Urinary bladder (tissue), 4 donors: ENCODE measurements at places on chromosomes 13 and 19. TPM values are rescaled to one million over a fixed set of nuclear protein-coding genes. Genes with fewer than 3 reads are reported as not detected.
A peak's percentile ranks its signal among the peaks of the same experiment; 100 is the strongest.

DNA sequence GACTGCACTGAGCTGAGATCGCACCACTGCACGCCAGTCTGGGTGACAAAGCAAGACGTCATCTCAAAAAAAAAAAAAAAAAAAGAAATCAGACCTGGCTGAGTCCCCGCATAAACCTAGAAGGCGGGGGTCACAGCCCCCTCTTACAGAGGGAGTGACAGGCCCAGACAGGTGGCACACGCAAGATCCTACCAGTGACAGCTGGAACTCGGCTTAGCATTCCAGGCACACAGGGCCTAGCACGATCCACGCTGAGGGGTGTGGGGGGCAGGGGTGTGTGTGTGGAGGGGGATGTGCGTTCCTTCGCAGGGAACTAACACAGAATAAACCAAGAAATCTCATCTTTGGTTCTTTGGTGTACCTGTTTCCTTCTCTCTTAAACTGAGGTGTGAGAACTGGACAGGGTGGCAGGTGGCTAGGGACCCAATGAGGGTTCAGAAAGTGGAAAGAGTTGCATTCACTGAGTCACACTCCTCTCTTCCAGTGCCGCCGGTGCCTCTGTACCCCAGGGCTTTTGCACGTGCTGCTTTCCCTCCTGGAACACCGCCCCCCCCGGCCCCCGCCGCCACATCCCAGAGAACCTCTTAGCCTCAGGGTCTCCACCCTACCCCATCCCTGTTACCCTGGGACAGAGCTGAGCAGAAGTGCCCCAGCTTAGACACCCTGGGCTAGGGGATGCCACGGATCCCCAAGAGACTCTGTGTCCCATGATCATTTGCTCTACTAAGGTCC, 5.0 kb downstream of the SGTA start:
- no peak for DNase-seq

DNA sequence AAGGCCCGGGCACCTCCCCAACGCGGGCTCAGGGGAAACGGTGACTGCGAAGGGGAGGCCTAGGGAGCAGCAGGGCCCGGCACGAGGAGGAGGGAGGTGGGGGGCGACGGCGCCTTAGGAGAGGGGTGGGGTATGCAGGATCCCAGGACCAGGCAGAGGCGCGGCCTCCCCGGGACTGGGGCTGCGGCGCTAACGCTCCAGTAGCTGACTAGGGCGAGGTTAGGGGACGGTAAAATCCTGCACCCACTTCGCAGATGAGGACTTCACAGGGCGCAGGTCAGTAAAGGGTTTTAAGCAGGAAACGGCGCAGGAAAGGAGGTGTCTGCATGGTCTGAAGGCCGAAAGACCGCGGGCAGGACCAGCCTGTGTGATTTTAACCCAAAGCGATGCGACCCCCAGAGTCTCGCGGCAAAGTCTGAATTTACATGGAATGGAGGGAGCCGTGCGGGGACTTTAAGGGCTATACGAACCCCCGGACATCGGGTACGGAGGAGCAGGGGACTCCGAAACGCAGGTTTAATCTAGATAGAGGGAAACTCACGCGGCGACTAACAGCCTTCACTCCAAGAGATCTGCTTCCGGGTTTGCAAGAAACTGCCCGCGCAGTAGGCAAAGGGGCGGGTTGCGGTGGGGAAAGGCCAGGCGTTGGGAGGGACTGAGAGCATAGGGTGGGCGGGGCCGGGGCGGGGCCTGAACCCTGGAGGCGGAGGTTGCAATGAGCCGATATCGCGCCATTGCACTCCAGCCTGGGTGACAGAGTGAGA, at the start of gene ZNF665:
Gene ZNF665, minus strand, starts transcription at position 588 of the 764 bp plus-strand sequence. CDS start 10,460 bp downstream, outside the sequence.
- peak; percentile 67 for DNase-seq

Gene PDX1
- not detected for total RNA-seq

DNA sequence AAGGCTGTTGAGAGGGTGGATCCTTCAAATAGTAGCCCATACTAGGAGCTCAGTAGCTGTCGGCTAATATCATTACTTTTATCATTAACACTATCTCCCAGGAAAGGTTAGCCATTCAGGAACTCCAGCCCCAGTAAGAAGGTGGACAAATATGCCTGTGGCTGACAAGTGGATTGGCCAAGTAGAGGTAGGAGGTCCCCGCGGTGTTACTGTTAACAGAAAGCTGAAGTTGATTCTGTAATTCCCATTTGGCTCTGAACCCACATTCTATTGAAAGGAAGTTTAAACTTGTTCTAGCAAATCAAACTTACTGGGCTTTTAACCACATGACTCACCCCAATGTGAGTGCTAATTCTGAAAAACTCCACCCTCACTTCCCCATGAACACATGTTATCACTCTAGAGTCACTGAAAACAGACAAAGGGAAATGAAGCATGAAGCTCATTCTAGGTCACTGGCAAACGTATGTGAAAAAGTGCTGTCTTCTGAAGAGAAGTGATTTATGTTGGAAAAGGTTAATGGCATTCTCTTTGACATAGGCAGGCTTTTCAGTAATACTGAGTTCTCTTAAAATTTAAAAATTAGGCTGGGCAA, 273.5 kb downstream of the FGF14 start:
- DNase-seq: no peak

GRCh38 chr13:56015919-56016318, 1124.8 kb upstream of the PRR20A start:
- no peak for DNase-seq

DNA sequence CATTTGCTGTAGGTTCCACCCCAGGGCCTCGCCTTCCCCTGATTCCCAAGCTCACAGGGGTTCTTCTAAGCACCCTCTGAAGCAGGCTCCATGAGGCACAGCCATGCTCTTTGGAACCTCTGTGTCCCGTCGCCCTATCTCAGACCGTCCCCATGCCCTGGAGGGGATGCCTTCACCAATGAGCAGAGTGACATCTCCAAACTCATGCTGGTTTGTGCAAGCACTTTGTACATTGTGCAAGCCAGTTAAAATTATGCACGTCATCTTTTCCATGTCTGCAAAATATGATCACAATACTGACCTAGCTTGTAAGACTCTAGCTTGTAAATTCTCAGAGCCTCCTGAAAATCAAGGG, 46.5 kb upstream of the RAP2A start:
- no peak for DNase-seq

Gene NALCN
- 5.6 TPM for total RNA-seq

- DNase-seq: no peak
Observed at GRCh38 chr19:42010245-42011126, 16.5 kb upstream of the ATP1A3 start.

GRCh38 chr19:54305141-54305540, 7.8 kb downstream of the LILRA5 start:
- DNase-seq: no peak

Gene ZNF296
- total RNA-seq: 0.42 TPM

- no peak for DNase-seq
Observed at GRCh38 chr19:19677579-19677978, 8.9 kb downstream of the ZNF101 start.

GRCh38 chr19:20925481-20925880, 2.4 kb downstream of the ZNF85 start:
- no peak for DNase-seq

- DNase-seq: no peak
Observed at GRCh38 chr13:47146991-47147811, 250.3 kb upstream of the HTR2A start.

GRCh38 chr19:41297628-41298347, 12.2 kb upstream of the CCDC97 start:
- DNase-seq: no peak

DNA sequence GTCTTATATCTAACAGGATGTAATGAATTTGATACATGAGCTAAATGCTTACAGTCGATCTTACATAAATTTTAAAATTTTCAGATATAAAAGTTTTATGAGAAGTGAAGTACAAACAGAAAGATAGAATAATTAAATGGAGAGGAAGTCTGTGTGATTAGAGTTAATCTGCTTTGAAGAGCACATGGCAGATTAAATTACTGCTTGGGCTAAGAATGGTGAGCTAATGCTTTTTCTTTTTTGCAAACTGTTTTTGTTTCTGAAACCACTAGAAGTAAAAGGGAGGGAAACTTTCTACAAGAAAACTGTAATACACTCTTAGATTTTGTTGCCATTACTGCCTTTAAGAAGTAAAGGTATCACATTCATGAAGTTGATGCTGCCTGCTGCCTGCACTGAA, 96.3 kb upstream of the SPRY2 start:
- peak; percentile 7 for DNase-seq

Gene DHDH
- total RNA-seq: 0.37 TPM

GRCh38 chr13:61410669-61411297, 4.9 kb downstream of the PCDH20 start:
- peak; percentile 23 for DNase-seq

DNA sequence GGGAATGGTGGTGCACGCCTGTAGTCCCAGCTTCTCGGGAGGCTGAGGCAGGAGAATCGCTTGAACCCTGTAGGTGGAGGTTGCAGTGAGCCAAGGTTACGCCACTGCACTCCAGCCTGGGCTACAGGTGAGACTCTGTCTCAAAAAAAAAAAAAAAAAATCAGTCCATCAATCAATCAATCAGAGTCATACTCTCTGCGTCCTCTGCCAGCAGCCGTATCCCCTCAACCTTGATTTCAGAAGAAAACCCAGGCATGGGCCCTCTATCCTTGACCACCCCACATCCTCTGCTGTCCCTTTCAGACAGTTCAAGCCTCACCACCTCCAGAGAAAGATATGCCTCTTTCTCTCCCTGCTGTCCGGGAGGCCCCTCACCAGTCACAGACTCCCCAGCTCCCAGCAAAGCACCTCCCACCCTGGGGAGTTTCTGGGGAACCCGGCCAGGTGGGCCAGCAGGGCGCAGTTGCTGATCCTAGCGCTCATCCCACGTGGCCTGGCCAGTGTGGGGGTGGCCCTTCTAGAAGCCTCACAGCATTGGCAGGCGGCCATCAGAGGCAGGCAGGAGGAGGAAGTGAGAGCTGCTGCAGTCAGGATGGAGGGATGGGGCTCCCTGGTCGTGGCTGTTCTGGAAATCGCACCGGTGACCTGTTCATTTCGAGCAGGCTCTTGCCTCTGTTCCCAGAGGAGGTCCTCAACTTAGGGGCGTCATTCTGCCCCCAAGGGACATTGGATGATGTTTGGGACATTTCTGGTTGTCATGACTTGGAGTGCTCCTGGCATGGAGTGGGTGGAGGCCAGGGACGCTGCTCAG, 10.2 kb upstream of the JSRP1 start:
- no peak for DNase-seq

DNA sequence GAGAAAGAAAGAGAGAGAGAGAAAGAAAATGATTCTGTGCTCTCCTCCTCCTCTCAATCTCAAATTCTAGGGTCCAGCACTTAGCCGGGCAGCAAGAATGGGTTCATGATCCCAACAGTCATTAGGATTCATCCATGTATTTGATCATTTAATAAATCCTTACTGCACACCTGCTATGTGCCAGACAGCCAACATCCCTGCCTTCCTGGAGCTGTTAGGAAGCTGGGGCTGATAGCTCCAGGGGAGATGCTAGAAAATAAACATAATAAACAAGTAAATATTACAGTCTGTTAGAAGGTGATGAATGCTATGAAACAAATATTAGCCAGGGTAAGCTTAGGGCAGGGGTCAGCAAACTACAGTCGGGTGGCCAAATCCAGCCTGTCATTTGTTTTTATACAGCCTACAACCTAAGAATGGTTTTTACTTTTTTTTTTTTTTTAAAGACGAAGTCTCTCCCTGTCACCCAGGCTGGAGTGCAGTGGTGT, 9.9 kb upstream of the ACP7 start:
- no peak for DNase-seq

DNA sequence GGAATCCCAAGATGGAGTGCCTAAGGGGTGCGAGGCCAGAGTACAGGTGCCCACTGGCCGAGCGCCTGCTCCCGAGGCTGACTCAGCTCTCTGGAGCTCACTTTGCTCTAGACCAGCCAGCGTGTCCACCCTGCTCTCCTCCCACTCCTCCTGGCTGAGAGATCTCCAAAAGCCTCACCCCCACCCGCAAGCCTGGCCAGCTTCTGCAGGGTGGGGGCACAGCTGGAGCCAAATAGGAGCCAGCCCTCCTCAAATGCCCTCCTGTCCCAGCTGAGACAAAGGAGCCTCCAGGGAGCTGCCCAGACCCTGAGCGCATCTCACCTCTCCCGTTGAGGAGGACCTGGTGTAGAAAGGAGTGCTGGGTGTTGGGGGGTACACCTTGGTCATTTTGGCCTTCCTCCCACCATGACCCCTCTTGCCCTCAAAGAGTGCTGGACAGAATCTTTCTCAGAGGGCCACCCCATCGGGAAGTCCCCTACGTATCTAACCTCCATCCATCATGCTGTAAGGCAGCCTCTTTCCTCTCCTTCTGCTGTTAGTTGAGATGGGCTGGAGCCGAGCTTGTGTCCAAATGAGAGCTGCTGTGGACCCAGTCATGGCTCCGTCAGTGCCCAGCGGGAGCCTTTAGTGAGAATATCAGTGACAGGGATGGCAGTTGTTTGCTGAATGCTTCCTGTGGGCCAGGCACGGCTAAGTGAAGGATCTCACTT, 123.9 kb upstream of the VSTM2B start:
- no peak for DNase-seq
